ENCODE measurements at places on chromosomes 1 and 21.

- no peak for DNase-seq
These were observed 17.0 kb downstream of the RRP1B start for GRCh38 chr21:43676391-43676790.

DNA sequence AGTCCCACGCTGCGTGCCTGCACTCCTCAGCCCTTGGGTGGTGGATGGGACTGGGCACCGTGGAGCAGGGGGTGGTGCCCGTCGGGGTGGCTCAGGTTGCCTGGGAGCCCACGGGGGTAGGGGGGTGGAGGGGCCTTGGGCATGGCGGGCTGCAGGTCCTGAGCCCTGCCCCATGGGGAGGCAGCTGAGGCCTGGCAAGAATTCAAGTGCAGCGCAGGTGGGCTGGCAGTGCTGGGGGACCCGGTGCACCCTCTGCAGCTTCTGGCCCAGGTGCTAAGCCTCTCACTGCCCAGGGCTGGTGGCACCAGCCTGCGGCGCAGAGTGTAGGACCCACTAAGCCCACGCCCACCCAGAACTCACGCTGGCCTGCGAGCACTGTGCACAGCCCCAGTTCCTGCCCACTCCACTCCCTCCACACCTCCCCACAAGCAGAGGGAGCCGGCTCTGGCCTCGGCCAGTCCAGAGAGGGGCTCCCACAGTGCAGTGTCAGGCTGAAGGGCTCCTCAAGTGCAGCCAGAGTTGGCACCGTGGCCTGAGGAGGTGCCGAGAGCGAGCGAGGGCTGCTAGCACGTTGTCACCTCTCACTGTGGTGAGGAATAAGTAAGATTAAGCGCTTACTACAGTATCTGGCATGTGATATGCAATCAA lies 12.8 kb downstream of the TNNI3K start:
- no peak for DNase-seq

GRCh38 chr1:156608036-156608674 lies 6.9 kb upstream of the GPATCH4 start:
- DNase-seq = no peak

- no peak for DNase-seq
These were observed 32.7 kb upstream of the C1orf198 start for GRCh38 chr1:230900984-230901383.

GRCh38 chr1:50700621-50701020 lies 259.4 kb downstream of the FAF1 start:
- no peak for DNase-seq

DNA sequence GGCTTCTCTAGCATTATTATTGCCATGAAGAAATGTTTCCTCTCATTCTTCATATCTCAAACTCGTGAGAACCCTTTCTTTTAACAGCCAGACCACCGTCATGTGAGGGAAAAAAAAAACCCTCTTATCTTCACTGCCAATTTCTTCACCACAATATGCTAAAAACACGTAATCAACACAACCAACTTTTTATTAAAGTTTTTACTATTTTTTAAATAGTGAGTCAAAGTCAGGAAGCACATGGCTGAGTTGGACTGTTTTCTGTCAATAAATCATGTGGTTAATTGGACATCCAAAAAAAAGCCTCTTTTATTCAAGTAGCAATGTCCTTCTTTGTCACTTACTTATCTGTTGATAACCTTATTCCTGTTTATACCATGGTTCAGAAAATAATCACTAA lies 55.9 kb upstream of the SAMD13 start:
- no peak for DNase-seq

DNA sequence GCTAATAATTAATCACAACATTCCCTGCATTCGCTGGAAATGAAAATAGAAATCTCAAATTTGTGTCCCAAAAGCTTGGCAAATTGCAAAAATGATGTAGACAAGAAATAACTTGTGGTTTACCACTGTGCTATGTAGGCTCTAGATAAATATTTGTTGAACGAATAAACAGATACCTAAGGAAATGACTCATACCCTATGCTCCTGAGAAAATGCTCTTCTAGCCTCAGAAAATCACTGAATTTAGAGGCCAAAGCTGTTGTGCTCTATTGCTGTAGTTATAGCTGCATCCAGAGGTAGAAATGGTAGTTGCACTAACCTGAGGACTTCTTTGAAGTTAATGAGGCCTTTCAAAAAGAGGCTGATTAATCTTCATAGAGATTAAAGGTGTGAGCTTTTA lies 142.0 kb upstream of the ZNHIT6 start:
- peak; percentile 92 for DNase-seq

DNA sequence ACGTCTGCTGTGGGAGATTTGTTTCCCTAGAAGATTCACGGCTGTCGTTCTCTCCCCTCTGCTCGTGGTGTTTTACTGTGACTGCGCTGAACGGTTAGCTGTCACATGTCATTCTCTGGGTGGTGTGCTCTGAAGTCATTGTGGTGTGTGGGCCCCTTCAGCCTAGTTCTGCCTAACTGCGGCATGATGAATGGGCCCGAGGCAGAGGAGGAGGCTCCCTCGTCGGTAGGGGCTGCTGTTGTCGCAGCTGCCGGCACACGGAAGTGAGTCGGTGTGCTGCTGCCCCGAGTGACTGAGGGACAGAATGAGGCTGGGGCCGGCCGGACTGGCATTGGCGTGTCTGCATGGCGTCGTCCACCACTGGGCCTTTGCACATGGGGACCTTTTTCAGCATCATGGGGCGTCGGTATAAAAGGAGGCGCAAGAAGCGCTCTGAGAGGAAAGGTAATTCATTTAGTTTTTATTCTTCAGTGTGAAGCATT lies 77.9 kb downstream of the ADARB1 start:
- DNase-seq = no peak

GRCh38 chr1:231690059-231690458 lies 63.5 kb downstream of the DISC1 start:
- DNase-seq = no peak

- DNase-seq = no peak
These were observed 54.5 kb upstream of the MARK1 start for GRCh38 chr1:220473440-220473839.

DNA sequence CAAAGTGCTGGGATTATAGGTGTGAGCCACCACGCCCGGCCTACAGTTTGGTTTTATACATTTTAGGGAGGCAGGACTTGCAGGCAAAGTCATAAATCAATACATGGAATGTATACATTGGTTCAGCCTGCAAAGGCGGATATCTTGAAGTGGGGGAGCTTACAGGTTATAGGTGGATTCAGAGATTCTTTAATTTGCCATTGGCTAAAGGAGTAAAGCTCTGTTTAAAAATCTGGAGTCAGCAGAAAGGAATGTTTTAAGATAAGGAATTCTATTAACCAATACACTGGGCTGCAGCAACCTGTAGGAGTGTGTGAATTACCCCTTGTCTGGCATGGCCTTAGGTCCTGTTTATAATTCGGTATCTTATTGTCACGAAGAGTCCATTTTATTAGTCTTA lies 57.6 kb downstream of the OPTC start:
- no peak for DNase-seq

- DNase-seq = peak; percentile 42
These were observed 277.6 kb upstream of the NCAM2 start for GRCh38 chr21:20720623-20721022.

DNA sequence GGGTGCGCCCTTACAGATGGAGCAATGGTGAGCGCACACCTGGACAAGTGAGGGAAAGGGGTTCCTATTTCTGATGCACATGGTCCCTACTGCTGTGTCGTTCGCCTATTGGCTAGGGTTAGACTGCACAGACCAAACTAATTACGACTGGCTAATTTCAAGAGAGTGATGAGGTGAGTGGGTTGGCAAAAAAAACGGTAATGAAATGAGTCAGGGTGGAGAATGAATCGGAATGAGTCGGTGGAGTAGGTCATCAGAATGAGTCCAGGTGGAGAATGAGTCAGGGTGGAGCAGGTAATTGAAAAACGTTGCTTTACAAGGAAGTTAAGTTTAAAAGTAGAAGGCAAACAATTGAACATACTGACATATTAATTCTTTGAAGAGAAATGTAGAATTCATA lies 79.8 kb downstream of the WDR4 start:
- DNase-seq = no peak

DNA sequence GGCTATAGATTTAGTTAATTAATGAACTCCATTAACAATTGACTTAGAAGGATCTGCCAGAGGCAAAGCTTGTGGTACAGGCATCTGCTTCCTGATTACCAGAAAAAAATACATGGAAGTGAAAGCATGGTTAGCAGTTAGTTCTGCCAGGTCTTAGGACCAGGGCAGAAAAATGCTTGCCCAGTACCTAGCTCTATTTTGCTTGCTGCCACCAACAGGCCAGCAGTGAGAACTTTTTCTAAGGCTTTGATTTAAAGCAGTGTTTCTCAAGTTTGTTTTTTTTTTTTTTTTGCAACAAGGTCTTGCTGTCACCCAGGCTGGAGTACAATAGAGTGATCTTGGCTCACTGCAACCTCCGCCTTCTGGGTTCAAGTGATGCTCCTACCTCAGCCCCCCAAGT lies 16.4 kb upstream of the MTF1 start:
- no peak for DNase-seq

DNA sequence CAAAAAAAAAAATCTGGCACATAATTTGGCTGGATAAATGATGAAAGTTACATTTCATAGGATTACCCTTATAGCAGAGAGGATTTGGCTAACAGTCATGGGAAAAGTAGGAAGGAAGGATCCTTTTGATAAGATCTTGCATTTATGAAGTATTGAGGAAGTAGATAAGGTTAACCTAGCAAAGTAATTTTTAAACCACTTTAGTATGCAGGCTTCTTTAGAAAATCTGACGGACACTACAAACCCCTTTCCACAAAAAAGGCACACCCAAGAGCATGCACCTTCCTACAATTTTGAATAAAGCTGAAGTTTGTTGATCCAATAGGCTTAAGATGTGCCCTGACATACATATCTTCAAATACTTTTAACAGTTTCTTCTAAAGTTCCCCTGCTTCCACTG lies 275.2 kb downstream of the GRIK1 start:
- DNase-seq = no peak

DNA sequence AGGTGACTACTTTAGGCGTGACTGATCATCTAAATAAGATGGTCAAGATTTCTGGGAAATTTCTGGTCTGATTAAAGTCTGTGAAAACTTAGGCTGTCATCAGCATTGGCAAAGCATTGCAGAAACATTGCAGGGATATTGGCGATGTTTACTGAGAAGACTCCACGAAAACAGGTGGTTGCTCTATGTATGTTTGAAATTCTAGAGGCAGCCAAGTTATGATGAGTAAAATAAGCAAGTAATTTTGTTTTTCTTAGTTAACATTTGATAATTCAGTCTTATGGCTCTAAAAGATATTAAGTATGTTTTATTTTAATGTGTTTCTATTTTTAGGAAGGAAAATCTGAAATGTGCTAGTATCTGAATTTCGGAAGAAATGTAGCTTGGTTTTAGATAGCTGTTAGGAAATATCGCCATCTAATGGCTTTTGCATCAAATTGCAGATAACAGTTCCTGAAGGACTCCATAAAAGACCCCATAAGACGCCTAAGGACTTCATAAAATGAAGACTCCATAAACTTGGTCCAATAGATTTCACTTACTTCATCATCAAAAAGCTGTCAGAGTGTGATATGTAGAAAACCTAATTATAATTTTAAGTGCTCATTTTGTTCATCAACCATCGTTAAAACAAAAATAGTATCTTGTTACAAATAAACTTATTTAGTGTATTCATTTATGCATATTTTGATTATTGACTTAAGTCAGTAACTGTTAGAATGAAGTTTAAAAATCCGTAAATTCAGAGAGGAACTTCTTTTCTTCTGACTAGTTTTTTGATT lies 344.6 kb downstream of the RYR2 start:
- no peak for DNase-seq

GRCh38 chr1:7526867-7527732 lies 244.0 kb upstream of the VAMP3 start:
- DNase-seq = no peak

- no peak for DNase-seq
These were observed 29.7 kb upstream of the DUSP23 start for GRCh38 chr1:159751031-159751430.

DNA sequence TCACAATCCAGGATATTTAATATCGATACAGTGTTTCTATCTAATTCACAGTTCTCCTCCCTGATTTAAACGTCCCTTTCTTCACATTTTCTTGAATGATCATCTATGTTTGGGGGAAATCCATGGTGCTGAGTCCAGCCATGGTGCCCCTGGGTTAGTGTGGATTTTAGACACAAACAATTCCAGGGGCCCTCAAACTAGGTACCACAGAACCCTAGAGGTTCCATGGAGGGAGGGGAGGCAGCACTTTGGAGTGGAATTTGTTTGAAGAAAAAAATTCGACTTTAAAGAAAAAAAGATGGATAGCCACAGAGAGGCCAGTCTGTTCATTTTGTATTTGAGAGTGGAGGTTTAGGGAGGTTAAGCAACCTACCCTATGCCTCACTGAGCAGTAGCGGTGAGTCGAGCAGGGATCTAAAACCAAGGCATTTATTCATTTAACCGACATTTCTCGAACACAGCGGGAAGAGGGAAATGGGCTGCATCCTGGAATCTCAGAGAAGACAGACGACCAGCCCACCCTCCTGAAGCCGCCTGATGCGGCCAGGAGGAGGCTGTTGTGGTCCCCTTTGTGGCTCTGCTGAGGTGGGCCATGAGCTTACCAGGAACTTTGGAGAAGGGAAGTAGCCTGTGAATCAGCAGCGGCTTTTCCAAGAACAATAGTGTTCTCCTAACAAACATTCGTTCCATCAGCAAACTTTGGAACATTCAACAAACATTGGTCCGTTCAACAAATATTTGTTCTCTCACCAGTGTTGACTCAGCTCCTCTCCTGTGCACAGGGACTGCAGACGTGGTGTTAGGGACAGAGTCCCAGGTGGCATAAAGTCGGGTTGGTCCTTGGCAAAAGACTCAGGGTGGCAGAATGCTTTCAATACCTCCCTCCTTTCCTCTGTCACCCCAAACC lies 103.5 kb upstream of the ZBTB40 start:
- DNase-seq = no peak

GRCh38 chr1:206427291-206427690 lies 43.0 kb upstream of the IKBKE start:
- no peak for DNase-seq

- no peak for DNase-seq
These were observed 62.6 kb downstream of the CASQ2 start for GRCh38 chr1:115705963-115706362.

DNA sequence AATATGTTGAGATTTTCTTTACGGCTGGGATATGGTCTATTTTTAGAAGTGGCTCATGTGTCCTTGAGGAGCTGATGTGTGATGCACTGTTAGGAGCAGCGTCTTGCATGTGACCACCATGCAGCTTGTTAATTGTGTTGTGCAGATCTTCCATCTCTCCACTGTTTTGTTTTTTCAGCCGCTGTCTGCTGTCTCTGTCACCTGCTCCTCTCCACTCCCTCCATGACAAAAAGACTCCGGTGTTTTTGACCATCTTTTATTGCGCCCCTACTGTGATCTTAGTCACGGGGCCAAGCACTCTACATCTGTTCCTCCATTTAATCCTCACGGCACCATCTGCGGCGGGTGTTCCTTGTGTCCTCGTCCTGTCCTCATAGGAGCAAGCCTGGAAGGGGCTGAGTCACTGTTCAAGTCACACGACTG lies 51.8 kb downstream of the ADARB1 start:
- no peak for DNase-seq

GRCh38 chr1:226082959-226083301 lies 20.4 kb downstream of the H3-3A start:
- no peak for DNase-seq
